ENCODE measurements at places on chromosomes 2 and 18.

- no peak for DNase-seq
Measured at GRCh38 chr2:152557273-152557888, 159.9 kb downstream of the PRPF40A start.

DNA sequence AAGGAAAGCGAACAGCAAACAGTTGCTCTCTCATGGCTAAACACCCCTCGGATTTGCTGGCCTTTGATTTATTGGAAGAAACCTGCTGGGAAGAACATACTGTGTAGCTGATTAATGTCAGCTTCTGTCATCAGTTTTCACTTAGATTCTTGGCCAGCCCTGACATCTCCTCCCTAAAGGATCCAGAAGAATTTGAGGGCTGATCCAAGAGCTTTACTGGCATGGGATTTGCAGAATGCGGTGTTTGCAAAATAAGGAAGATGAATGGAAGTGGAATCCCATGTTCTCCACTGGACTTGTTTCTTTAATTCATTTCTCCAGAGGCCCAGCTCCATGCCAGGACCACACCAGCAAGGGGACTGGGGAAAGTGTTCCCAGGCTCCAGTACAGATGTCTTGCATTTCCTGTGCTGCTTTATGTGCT is 80.5 kb downstream of the RDH14 start:
- no peak for DNase-seq

DNA sequence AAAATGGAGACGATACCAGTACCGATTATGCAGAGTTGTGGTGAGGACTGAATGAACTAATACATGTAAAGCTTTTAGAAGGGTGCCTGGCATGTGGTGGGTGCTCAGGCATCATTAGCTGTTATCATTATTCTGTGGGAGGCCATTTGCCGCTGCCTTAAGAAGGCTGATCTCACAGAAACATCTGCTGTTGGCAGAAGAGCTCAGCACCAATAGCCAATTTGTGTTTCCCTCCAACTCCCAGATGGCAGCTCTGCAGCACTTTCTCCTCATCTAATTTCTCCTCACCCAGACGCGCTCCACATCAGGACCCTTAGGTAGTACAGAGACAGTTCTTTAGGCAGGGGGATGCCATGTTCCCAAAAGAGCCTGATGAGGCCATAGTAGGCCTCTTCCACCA is 15.8 kb upstream of the CYP1B1 start:
- DNase-seq: no peak

- DNase-seq: no peak
Measured at GRCh38 chr18:42018831-42019230, 63.8 kb downstream of the PIK3C3 start.

DNA sequence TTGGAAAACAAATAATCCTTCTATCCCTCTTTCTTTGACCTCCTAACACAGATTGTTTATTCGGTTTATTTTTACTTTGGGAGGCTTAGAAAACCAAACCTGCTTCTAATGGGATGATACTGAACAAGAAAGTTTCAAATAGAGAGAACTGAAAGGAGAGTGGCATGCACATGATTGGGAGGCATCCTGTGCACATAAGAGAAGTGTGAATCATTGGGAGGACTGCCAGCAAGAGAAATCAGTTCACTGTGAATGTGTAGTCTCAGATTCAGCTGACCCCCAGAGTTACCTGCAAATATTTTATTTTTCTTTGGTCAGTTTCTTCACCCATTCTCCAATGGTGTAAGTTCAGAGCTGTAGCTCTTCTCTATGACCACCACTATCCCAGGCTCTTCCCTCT is 1363.2 kb upstream of the ACVR2A start:
- DNase-seq: no peak

DNA sequence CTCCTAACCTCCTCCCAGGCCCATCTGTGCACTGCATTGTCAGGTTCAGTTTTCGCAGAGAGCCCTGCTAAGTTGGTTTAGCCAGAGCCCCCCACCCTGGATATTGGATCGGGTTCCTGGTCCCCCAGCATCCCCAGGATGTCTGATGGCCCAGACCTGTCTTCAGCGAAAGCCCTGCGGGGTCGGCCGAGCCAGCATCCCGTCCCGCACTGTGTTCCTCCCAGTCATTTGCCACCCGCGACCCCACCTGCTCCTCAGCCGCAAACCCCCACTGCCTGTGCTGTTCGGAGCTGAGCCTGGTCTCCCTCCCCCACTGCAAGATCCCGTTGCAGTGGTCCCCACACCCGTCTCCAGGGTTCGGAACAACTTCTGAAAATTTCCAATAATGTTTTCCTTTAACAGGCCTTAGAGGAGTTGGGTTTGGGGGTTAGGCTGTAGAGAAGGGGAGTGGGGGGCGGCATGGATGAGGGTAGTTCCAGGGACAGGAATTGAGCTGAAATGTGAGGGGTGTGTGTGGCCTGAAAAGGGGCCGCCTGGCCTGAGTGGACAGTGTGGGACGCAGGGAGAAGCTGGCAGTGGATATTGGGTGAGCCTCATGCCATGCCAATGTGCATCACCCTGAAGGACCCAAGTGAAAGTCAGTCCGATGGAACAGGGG is 1.6 kb upstream of the COPS9 start:
- DNase-seq: no peak

DNA sequence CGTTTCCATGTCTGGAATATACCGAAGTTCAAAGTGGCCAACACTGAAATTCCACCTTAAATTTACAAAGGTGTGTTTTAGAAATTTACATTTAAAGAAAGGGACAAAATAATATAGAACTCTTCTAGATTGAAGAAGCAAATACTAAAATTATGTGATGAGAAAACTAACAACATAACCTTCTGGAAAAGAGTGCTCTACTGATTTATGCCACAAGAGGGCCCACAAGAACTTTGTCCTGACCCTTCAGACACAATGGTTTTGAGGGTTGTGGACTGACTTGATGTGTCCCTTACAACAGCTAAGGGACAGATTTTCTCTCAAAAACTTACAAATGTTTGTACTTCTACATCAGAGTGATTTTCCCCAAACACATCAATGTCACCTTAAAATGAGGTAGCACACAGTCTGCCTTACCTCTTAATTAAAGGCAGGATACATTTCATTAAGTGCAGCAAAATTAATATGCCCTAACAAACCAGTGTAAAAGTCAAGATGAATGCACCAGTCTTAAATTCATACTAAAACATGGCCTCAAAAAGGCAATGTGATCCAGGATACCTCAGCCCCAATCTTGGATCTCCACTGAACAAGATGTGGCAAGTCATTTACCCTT is 36.2 kb downstream of the EIF2AK3 start:
- DNase-seq: no peak

Data from NCI-H2081 treated with DMSO at 0.1 percent for 48 hours (cell line).